ENCODE measurements at places on chromosomes 4 and X. TPM values are rescaled to one million over a fixed set of nuclear protein-coding genes. Genes with fewer than 3 reads are reported as not detected.

- no peak for DNase-seq
Measured at GRCh38 chr4:4427121-4427870, 40.4 kb downstream of the NSG1 start.

The GRK4 gene
- total RNA-seq: 5.8 TPM

The RGN gene
- 4.3 TPM for total RNA-seq

The SPANXC gene
- total RNA-seq: not detected

DNA sequence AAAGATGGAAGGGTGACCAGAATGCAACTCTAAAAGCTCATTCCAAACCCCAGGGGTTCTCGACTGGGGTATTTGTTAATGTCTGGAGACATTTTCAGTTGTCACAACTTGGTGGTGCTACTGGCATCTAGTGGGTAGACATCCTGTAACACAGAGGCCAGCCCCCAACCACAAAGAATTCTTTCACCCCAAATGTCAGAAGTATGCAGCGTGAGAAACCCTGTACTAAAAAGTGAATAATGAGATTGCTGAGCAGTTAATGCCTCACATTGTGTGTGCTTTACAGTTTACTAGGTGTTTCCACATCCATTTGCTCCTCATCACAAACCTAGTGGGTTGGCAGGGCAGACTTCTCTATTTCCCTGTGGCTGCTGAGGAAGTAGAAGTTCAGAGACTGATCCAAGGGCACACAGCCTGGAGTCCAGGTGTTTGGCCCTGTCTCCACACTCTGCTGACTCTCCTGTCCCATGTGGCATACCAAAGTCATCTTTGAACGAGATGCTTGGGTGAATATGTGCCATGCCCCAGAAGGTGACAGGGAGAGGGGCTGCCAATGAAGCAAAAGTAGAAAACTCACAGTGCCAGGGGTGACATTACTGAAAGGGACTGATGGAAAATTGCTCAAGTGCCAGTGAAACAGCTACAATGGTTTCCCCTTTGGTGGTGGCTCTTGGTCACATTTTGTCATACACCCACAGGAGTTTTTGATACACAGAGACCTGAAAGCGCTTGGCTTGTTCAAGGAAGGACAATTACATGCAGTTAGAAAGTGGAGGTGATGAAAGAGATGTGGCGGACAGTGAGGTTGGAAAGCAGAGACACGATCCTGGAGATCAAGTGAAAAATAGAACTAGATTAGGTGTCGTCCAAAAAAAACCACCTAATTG lies 10.1 kb upstream of the TMEM154 start:
- DNase-seq: no peak

GRCh38 chr4:157075401-157075800 lies 549 bp upstream of the GLRB start:
- DNase-seq: no peak

GRCh38 chr4:1797298-1797860 lies 4.3 kb downstream of the FGFR3 start:
- DNase-seq: no peak

GRCh38 chr4:184387351-184387750 lies 87.0 kb downstream of the IRF2 start:
- no peak for DNase-seq

GRCh38 chr4:120025516-120025915 lies 41.1 kb downstream of the MAD2L1 start:
- DNase-seq: no peak

The ARR3 gene
- not detected for total RNA-seq

GRCh38 chr4:2649604-2650114 lies 106.5 kb downstream of the TNIP2 start:
- DNase-seq: no peak

- DNase-seq: no peak
Measured at GRCh38 chr4:1212546-1213335, 36.2 kb downstream of the CTBP1 start.

The FRG2 gene
- total RNA-seq: not detected

DNA sequence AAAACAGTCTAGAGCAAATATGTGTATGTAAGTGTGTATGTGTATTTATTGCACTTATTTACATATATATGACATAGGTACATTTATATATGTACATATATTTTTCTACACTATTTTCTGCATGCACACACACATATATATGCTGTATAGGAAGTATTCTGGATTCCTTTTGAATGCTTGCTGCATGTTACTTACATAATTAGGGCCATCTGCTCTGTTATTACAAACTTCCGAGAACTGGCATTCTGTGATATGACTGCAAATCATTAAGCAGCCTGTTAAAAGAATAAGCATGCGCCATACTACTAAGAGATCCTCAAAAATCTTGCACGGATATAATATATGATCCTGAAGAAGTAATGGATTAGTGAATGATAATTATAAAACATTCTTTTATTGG lies 1157.6 kb upstream of the TENM3 start:
- no peak for DNase-seq

GRCh38 chr4:996030-996996 lies 3.1 kb upstream of the SLC26A1 start:
- no peak for DNase-seq

- peak; percentile 59 for DNase-seq
Measured at GRCh38 chrX:64206556-64207162, 1.2 kb upstream of the AMER1 start.

- no peak for DNase-seq
Measured at GRCh38 chr4:186061921-186062320, 7.0 kb upstream of the TLR3 start.

GRCh38 chr4:174307694-174308093 lies 24.0 kb downstream of the CEP44 start:
- no peak for DNase-seq

- no peak for DNase-seq
Measured at GRCh38 chr4:26022346-26023202, 108.6 kb downstream of the SMIM20 start.

The SLC10A4 gene
- not detected for total RNA-seq

GRCh38 chr4:67723949-67724348 lies 23.0 kb upstream of the UBA6 start:
- DNase-seq: no peak

DNA sequence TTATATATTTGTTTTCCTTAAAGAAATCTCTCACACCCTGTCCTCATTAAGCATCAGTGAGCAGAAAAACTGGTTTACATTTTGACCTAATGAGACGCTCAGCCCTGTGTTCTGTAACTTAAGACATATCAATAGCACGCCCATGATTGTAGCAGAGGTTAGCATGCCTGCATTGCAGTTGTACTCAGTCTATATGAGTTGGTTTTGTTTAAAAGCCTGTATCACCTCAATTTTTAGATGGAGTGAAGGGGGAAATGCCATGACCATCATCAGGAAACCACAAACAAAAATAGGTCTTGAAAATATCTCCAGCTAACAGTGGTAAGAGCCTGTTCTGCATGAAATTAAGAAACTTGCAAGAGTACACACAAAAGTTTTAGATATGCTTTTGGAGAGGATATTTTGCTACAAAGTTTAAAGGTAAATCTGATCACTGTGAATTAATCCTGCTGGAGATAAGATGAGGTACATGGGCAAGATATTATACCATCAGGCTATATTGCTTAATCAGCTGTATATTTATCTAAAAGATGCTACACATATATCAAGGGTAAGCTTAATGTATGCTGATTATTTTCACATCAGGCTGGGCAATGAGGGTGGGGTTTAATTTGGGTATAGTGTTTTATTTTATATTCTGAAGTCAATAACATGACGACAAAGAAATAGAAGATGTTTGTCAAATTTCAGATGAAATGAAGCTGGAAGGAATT lies 13.1 kb upstream of the COQ2 start:
- DNase-seq: no peak

DNA sequence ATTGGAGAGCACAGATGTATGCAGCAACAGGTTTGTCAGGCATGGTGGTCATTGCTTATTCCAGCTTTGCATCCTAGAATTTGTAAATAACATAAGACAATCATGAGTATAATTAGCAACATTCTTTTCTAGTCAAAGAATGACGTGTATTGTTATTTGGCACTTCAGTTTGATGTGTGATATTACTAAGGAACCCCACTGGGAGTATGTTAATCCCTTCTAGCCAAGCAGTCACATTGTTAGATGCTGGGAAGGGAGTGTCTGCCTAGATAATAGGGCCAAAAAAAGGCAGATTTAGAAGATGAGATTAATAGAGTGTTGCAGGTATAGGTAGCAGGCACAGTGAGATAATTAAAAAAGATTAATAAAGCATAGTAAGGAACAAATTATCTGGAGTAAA lies 159.2 kb upstream of the WDFY3 start:
- no peak for DNase-seq

DNA sequence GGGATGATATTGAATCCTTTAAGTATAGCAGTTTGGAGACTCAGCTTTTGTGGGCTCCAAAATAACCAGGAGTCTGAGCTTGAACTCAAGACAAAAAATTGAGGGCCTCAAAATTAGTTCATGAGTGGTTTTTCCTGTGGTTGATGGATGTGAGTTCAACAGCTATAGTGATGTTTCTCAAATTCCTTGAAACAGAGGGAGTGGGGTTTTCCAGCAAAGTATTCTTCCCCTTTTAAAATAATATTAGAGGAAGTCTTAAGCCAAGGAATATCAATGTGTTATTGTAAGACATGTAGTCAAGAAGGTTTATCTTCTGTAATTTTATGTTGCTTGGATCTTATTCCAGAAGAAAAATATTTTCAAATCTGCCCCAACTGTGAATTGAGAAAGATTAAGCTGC lies 10.6 kb downstream of the OTC start:
- no peak for DNase-seq

The PPAT gene
- total RNA-seq: 8.9 TPM

DNA sequence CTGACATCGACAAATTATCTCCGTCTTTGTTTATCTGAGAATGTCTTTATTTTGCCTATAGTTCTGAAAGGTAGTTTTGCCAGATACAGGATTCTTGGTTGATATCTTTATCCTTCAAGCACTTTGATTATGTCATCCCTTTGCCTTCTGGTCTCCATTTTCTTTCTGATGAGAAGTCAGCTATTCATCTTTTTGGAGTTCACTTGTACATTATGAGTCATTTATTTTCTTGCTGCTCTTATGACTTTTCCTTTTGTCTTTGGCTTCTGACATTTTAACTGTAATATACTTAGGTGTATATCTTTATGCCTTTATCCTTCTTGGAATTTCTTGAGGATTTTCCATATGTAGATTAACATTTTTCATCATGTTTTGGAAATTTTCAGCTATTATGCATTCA lies 51.4 kb downstream of the SHROOM4 start:
- DNase-seq: no peak

- no peak for DNase-seq
Measured at GRCh38 chrX:10171249-10171648, 14.5 kb downstream of the CLCN4 start.

DNA sequence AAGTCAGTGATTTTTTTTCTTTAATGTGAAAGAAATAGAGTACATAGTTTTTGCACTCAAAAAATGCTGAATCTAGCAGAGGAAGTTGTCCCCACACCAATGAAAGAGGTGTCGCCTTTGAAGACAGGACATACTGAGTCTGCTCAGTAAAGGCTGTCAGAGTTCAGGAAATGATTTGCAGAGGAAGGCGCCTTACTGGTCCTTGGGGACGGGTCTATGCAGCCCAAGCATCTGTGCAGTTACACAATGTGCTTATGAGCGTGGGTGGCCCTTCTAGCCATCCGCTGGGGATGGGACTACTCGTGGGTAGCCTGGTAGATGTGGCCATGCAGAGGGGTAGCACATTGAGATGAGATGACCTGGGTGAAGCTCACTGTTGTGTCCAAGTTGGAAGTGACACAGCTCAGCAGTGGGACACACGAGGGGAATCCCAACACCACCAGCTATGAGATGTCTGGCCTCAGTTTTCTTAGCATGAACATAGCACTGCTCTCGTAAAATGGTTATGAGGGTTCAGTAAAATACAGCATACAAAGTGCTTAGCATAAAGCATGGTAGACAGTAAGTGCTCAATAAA lies 116.5 kb upstream of the RBPJ start:
- DNase-seq: no peak

DNA sequence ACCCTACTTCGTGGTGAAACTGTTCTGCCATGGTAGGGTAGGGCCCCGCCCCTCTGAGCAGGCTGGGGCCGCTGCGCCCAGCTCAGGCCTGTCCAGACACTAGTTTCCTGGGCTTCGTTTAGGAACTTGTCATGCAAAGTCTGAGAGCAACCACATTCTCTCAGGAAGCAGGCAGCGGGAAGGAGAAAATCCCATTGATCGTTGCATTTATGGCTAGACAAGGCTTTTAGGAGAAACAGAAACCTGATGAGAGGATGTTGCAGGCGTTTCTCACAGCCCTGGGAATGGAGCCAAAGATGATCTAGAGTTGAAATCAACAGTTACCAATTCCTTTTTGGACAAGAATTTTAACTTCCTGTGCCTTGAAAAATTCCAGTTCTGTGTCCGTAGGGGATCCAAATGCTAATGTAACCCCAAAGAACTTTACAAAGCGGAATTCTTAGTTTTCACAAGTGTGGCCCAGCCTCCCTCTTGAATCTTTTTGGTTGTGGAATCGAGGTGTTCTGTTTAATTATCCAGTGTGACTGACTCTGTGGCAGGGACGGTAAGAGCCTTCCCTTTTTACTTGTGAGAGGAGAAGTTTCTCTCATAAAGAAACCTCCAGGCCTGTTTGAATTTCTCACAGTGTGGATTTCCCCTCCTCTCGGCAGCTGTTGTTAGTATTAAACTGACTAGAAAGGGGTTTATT lies 4.5 kb upstream of the CXCL9 start:
- DNase-seq: no peak

The ARSJ gene
- total RNA-seq: 1.1 TPM

The RAB41 gene
- total RNA-seq: not detected

- no peak for DNase-seq
Measured at GRCh38 chr4:186885289-186885688, 161.6 kb upstream of the FAT1 start.

DNA sequence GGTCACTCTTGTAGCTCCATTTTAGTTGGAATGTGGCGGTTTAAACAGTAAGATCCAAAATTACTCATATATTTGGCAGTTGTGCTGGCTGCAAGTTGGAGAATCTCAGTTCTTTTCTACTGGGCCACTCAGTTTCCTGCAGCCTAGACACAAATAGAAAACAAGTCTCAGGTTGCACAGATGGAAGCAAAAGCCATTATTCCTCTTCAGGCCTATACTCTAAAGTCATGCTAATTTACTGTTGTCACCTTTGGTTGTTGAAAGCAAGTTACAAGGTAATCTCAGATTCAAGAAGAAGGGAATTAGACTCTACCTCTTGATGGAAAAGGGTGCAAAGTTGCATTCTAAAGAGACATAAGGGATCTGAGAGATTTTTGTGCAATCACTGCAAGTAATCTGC lies 345.4 kb downstream of the ADAM29 start:
- no peak for DNase-seq

The EOLA1 gene
- 12.3 TPM for total RNA-seq

GRCh38 chrX:154012336-154012991 lies 7.2 kb downstream of the IRAK1 start:
- DNase-seq: peak; percentile 71

- DNase-seq: no peak
Measured at GRCh38 chr4:186699881-186700397, 23.7 kb downstream of the FAT1 start.

DNA sequence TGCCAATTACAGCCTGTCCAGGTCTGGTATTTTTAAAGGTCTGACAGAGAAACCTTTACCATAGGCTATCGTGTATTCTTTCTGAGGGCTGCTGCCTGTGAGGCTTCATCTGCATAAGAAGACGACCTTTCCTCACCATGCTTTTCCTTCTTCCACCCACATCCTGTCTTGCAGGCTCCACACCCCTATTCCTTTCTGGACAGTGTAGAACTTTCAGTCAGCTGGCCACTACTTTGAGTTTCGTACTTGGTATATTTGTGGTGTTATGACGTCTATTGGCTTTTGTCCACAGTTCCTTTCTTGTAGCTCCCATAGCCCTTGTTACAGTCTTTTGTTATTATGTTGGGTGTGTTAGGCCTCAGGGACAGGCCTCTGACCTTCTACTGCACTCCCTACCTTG lies 311.4 kb downstream of the RAPGEF2 start:
- no peak for DNase-seq
